ENCODE measurements at places on chromosomes 13 and 19. TPM values are rescaled to one million over a fixed set of nuclear protein-coding genes. Genes with fewer than 3 reads are reported as not detected.

ZNF296 gene
- not detected for total RNA-seq

ZNF446 gene
- total RNA-seq = 9.1 TPM

FZR1 gene
- total RNA-seq = 28.4 TPM

CYP4F11 gene
- total RNA-seq = under 0.01 TPM

PVR gene
- total RNA-seq = 95.1 TPM

SIAH3 gene
- total RNA-seq = not detected

CRX gene
- total RNA-seq = not detected

GADD45GIP1 gene
- total RNA-seq = 23.5 TPM

PEAK3 gene
- total RNA-seq = not detected

LIN37 gene
- 10.1 TPM for total RNA-seq

RASAL3 gene
- not detected for total RNA-seq

Measured in articular chondrocyte of knee joint (primary cell).